Tibial nerve (tissue), 4 donors: ENCODE measurements at places on chromosomes 1 and 21. TPM values are rescaled to one million over a fixed set of nuclear protein-coding genes. Genes with fewer than 3 reads are reported as not detected.

DNA sequence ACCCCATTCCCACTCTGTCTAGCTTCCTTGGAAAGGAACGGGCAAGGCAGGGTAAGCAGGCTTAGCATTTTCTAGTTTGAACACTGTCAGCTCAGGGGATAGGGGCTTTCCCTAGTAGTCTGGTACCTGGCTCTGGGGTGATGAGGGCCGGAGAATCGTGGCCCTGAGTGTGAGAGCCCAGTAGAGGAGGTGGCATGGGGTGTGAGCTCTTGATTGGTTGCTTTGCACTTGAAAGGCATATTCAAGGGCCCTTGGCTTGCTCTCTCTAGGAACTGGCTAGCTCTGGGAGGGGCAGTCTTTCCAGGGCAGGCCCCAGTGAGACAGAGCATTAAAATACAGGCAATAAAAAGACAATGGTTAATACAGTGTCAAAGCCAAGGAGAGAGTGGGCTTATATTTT is 10.8 kb upstream of the EXTL1 start:
- H3K27me3 ChIP-seq, result no peaks in the 10 kb centered on the region
- no peaks in the 10 kb centered on the region for H3K36me3 ChIP-seq
- DNase-seq, result no peak
- no peak overlapping the region for H3K4me3 ChIP-seq
- peaks cover 2% of the 10 kb centered on the region for H3K4me1 ChIP-seq
- no peak overlapping the region for H3K27ac ChIP-seq

DNA sequence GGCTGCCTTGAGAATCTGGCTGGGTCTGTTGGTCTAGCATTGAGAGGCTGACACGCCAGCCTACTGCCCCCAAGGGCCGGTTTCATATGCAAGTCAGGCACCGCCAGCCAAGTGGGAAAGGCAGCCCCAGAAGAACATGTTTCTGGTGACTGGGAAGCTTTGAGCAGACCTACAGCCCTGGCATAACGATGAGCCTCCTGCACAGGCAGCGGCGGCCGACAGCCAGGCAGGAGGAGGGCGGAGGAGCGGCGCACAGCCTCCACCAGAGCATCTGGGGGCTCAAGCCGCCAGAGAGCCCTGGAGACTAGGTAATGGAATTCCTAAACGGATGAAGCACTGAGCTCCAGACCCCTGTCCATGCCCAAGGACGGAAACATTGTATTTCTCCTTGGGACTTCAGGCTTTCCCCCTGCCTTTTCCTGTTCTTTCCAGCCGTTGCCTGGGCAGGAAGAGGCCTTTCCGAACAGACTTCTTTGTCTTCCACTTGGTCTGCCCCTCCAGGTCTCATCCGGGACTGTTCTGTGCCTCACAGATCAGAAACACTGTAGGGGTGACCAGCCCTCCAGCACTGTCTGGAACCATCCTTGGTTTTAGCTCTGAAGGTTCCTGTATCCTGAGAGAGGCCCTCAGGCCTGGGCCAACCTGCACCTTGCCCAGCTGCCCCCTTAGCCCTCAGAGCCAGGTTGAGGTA is 59.5 kb downstream of the IRF2BP2 start:
- no peaks in the 10 kb centered on the region for H3K27me3 ChIP-seq
- no peak overlapping the region for H3K4me3 ChIP-seq
- H3K4me1 ChIP-seq, result no peaks in the 10 kb centered on the region
- DNase-seq, result no peak

GRCh38 chr1:175482071-175482451 is 261.3 kb downstream of the TNR start:
- no peak overlapping the region for H3K27ac ChIP-seq
- H3K27me3 ChIP-seq, result no peaks in the 10 kb centered on the region
- no peak overlapping the region for H3K4me3 ChIP-seq
- no peaks in the 10 kb centered on the region for H3K36me3 ChIP-seq

GRCh38 chr1:28893403-28894102 is 20.8 kb upstream of the EPB41 start:
- H3K4me1 ChIP-seq, result no peaks in the 10 kb centered on the region
- no peaks in the 10 kb centered on the region for H3K27me3 ChIP-seq
- no peaks in the 10 kb centered on the region for H3K36me3 ChIP-seq
- H3K27ac ChIP-seq, result no peak overlapping the region
- DNase-seq, result no peak

CELA3A gene
- total RNA-seq, result 4.0 TPM

PRRX1 gene
- total RNA-seq, result 75.7 TPM

SLC30A2 gene
- not detected for total RNA-seq

ANKRD34A gene
- 1.7 TPM for total RNA-seq

GRCh38 chr1:173663159-173663558 is 6.5 kb downstream of the ANKRD45 start:
- H3K27me3 ChIP-seq, result peaks cover 2% of the 10 kb centered on the region
- no peak for DNase-seq
- H3K4me3 ChIP-seq, result no peak overlapping the region
- no peak overlapping the region for H3K27ac ChIP-seq

GRCh38 chr1:162740755-162741154 is 49.7 kb upstream of the HSD17B7 start:
- peaks cover 4% of the 10 kb centered on the region for H3K36me3 ChIP-seq
- H3K4me1 ChIP-seq, result no peaks in the 10 kb centered on the region
- H3K27ac ChIP-seq, result no peak overlapping the region
- no peaks in the 10 kb centered on the region for H3K27me3 ChIP-seq
- H3K4me3 ChIP-seq, result no peak overlapping the region
- no peak for DNase-seq

EVI5 gene
- total RNA-seq, result 48.8 TPM

DNA sequence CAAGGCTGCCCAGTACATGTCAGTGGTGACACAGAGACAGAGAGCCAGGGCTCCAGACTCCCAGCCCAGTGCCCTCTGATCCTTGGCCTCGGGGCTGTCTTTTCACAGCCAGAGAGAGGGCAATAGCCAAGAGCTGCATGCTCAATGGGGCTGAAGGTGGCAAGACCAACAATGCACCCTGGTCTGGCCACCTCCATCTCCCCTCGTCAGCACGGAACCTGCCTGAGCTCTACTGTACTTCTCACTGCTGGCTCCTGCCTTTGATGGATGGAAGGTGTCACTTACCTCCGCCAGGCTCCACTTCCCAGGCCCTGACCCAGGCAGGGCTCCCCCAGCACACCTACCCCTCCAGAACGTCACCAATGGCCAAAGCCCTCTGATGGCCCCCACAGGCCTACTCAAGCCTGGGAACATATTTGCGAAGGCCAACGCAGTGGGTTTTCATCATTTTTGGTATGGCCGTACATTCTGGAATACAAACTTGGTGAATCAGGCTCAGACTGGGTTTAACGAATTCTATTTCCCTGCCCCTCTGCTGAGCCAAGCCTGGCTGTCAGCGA is 88.1 kb downstream of the DMRTB1 start:
- H3K4me3 ChIP-seq, result no peak overlapping the region
- no peak for DNase-seq
- peaks cover 4% of the 10 kb centered on the region for H3K4me1 ChIP-seq
- no peak overlapping the region for H3K27ac ChIP-seq
- no peaks in the 10 kb centered on the region for H3K36me3 ChIP-seq

TTLL7 gene
- total RNA-seq, result 8.8 TPM

- H3K36me3 ChIP-seq, result no peaks in the 10 kb centered on the region
- H3K27me3 ChIP-seq, result no peaks in the 10 kb centered on the region
- H3K27ac ChIP-seq, result no peak overlapping the region
Measured at GRCh38 chr1:73310797-73311381, 887.1 kb downstream of the LRRIQ3 start.

DNA sequence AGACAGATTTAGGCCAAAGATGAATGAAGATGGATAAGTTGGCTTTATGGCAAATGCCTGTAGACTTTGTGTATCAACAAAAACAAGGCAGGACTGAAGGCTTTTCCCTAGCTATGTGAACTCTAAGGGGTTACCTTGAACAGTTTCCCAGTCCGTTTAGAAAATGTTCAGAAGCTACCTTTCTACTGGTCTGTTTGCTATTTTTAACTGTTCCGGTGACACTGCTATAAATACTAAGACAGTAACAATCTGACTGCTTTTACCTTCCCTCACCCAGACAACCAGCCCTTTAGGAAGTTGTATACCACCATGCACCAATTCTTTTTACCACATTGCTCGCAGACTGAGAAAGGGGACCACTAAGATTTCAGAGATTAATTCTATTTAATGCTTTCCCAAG is 102.2 kb downstream of the PHTF1 start:
- no peaks in the 10 kb centered on the region for H3K27me3 ChIP-seq
- H3K4me3 ChIP-seq, result no peak overlapping the region
- no peak for DNase-seq

LCE2A gene
- total RNA-seq, result not detected

DNA sequence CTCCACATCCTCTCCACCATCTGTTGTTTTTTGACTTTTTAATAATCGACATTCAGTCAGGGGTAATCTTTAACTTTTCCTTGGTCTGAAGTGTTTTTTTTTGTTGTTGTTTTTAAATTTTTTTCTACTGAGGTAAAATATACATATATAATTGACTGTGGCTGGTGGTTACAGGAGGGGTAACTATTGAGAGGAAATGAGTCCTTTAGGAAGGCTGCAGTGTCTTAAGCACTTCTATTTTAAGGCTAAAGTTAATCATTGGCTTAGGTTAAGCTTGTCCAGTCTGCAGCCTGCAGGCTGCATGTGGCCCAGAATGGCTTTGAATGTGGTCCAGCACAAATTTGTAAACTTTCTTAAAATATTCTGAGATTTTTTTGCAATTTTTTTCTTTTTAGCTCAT is 172.5 kb downstream of the CTH start:
- H3K27ac ChIP-seq, result no peak overlapping the region
- no peaks in the 10 kb centered on the region for H3K27me3 ChIP-seq
- no peak overlapping the region for H3K4me3 ChIP-seq
- no peaks in the 10 kb centered on the region for H3K4me1 ChIP-seq
- no peak for DNase-seq
- no peaks in the 10 kb centered on the region for H3K36me3 ChIP-seq

DNA sequence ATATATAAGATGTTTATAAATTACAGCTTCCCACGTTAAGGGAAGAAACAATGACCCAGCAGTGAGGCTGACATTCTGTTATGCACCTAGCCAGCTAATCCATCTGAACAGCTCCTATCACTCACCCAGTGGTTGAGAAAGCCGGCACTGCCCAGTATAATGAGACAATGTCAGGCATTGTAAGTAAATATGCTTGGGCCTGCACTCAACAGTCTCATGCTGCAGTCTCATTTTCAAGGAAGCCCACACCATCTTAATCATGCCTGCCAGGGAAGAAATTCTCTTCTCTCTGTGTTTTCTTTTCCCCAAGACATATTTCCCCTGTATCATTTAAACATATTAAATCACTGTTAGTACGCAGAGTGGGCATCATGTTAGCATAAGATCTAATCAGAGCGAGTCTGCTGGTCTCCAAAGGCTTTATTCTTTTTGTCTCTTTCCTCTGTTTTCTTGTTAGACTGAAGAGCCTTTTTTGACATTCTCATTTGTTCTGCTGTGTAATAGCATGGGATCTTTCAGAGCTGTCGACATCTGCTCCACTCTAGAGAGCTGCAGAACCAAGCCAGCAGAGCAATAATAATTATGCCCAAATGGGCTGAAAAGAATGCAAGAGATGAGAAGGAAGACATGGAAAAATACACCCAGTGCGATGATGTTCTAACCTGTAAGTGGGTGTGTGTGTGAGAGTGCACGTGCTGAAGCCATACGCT is 67.6 kb upstream of the SLC22A15 start:
- DNase-seq, result no peak
- H3K27ac ChIP-seq, result no peak overlapping the region
- no peaks in the 10 kb centered on the region for H3K27me3 ChIP-seq
- no peaks in the 10 kb centered on the region for H3K36me3 ChIP-seq
- H3K4me1 ChIP-seq, result no peaks in the 10 kb centered on the region

DNA sequence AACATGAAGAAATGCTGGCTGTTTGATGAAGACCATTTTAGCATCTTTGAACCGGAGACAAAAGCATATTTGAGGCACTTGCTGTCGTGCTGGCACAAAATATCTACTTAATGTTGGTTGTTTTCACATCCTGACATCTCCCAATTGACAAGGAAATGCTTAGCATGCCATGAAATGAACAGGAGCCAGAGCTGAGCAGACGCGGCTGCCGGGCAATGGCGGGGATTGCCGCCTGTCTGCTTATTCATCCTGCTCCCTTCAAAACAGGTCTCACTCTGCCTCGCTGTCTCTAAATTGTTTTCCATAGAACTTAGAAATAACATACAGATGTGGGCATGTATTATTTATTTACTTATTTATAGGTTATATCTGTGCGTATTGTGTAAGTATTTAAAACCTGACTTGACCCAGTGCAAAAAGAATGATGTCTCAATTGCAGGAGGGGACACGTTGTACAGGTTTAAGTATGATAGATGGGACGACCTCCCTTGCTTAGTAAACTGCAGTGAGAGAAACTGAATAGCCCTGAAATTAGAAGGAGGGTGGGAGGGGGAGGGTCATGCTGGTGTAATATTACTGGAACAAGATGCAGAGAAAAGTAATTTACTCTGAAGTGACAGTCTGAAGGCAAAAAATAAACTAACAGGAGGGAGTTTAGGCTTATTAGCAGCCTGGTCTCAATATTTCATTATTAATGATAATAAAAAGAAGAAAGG is 590.4 kb upstream of the PLXNA2 start:
- no peak overlapping the region for H3K4me3 ChIP-seq
- H3K36me3 ChIP-seq, result no peaks in the 10 kb centered on the region
- H3K27me3 ChIP-seq, result no peaks in the 10 kb centered on the region
- no peaks in the 10 kb centered on the region for H3K4me1 ChIP-seq
- no peak overlapping the region for H3K27ac ChIP-seq
- no peak for DNase-seq

CCDC190 gene
- 1.3 TPM for total RNA-seq

GRCh38 chr21:28138272-28138671 is 854.4 kb downstream of the LTN1 start:
- no peak overlapping the region for H3K27ac ChIP-seq
- H3K36me3 ChIP-seq, result no peaks in the 10 kb centered on the region
- no peaks in the 10 kb centered on the region for H3K4me1 ChIP-seq

DNA sequence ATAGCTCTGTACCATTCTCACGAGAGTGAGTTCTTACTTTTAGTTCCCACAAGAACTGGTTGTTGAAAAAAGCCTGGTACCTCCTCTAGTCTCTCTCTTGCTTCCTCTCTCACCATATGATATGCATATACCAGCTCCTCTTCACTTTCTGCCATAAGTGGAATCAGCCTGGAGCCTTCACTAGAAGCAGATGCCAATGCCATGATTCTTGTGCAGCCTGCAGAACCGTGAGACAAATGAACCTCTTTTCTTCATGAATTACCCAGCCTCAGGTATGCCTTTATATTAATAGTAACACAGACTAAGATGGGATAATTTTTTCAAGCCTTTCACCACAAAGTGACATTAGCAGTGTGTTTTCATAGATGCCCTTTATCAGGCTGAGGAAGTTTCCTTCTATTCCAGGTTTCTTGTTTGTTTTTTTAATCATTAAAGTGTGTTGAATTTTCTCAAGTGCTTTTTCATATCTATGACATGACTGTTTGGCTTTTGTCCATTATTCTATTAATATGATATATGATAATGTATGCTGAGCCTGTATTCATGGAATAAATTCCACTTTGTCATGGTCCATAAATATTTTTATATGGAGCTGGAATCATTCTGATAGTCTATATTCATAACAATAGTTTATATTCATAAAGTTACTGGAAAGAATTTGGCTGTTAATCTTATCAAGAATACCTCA is 40.7 kb upstream of the C1orf185 start:
- H3K4me3 ChIP-seq, result no peak overlapping the region
- no peak for DNase-seq
- H3K27me3 ChIP-seq, result no peaks in the 10 kb centered on the region

GRCh38 chr21:25658427-25659035 is 19.5 kb downstream of the JAM2 start:
- H3K27me3 ChIP-seq, result no peaks in the 10 kb centered on the region
- DNase-seq, result no peak
- H3K36me3 ChIP-seq, result no peaks in the 10 kb centered on the region
- H3K4me3 ChIP-seq, result no peak overlapping the region
